ENCODE measurements at places on chromosomes 1 and 21. TPM values are rescaled to one million over a fixed set of nuclear protein-coding genes. Genes with fewer than 3 reads are reported as not detected.
A peak's percentile ranks its signal among the peaks of the same experiment; 100 is the strongest.

MROH7 gene
- not detected for total RNA-seq

- no peak for DNase-seq
These were observed 4.2 kb upstream of the TFF3 start for GRCh38 chr21:42319376-42319775.

DNA sequence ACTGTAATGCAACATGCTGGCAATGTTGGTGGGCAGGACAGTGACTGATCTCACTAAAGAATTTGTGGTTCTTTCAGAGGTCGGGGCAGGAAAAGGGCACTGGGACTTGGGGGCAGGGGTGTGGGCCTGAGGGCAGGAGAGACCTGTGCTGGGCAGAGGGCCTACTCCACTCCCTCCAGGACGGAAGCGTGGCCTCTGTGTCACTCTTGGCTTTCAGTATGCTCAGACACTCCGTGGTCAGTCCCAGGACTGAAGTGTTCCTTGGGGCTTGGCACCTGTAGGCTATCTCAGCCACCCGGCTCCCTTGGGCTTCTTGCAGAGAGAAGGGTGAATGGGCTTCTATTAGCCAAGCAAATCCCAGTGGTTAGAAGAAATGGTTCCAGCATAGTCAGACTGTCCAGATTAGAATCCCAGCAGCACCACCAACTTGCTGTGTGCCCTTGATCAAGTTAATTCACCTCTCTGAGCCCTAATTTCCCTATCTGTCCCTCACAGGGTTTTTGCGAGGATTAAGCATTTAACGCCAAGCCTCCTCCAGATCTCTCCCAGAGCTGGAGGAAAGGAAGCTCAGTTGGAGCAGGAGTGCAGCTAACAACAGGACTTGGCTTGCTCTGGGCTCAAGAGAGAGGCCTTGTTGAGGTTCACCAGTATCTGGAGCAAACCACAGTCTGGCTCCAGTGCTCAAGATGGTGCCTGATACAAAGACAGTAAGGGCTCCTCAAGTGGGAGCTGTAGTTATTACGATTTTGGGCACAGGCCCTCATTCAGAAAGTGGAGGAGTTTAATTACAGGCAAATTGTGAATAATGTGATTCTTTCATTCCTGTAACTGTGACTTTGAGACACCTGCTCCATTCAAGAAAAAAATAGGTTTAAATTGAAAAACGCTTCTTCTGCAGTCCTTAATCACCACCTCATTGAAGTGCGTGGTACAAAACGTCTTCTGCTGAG lies 57.7 kb upstream of the LRP8 start:
- DNase-seq: no peak

AIRE gene
- total RNA-seq: not detected

NR1I3 gene
- not detected for total RNA-seq

C1orf50 gene
- total RNA-seq: 5.4 TPM

ITGB2 gene
- 165 TPM for total RNA-seq

DNA sequence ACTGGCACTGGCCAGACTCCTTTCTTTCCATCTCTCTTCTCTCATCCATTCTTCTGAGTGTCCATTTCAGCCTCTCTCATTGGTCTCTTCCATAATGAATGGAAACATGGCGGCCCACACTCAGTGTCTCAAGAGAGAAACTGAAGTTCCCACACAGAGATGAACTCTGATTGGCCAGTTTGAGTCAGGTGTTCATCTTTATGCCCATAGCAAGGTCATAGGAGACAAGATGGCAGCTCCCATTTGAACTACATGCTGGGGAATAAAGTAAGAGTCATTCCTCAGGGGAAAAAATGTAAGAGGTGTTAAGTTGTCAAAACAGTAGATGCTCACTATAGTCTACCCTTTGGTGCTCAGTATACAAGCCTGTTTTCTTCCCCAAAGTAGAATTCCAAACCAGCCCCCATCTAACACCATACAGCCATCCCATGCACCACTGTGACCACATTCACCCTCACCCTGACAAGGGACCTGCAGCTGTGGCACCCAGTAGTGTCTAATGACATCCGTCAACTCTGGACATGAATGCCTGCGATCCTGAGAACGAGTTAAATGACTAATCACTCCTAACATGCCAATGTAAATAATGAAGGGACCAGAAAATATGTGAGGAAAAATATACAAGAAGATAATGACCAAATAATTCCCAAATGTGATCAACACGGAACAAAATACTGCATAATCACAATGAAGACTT lies 12.4 kb downstream of the CDA start:
- DNase-seq: no peak

- no peak for DNase-seq
These were observed 59.9 kb upstream of the CNTN2 start for GRCh38 chr1:204983136-204983535.

NTMT2 gene
- not detected for total RNA-seq

DNA sequence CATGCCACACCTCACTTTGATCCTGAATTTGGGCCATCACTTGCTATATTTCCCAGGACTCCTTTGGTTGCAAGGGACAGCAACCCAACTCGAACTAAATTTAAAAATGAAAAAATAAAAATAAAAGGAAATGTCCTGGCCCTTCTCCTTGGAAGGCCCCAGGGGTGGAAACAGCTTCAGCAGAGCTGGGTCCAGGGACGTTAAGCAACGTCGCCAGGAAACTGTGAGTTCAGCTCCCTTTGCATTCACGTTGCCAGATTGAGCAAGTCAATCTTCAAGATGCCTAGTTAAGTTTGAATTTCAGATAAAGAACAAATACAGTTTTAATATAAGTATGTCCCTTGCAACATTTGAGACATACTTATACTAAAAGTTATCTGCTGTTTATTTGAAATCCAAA lies 14.6 kb upstream of the SPSB1 start:
- no peak for DNase-seq

GRCh38 chr1:101507547-101507971 lies 270.7 kb downstream of the S1PR1 start:
- DNase-seq: no peak

DNA sequence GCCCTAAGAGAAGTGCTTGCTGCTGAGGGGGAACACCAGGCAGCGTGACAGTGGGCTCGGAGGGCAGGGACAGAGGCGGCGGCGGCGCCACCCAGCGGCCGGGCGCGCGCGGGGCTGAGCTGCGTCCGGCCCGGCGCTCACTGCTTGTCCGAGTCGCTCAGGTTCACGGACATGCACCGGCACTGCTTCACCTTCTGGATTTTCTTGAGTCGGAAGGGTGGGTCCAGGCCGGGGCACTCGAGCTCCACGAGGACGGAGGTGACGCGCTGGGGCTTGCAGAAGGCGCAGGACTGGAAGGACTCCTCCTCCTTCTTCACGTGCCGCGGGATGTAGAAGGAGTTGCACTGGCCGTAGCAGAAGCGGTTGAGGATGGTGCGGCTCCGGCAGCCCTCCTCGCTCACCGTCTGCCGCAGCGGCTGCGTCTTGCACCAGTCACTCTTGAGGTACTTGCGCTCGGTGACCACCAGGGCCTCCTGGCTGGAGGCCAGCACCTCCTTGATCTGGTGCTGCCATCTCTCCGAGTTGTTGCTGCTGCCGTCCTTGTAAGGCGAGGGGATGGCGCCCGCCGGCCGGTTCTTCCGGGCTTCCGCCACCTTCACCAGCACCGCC lies 119.0 kb downstream of the GREM2 start:
- peak; percentile 5 for DNase-seq

LCK gene
- 288 TPM for total RNA-seq

LCE1A gene
- not detected for total RNA-seq

- no peak for DNase-seq
These were observed 513.0 kb downstream of the PTPRC start for GRCh38 chr1:199151634-199152425.

GRCh38 chr1:201739080-201739479 lies 89.9 kb upstream of the IPO9 start:
- DNase-seq: no peak

GRCh38 chr1:203276916-203277545 lies 28.3 kb upstream of the BTG2 start:
- no peak for DNase-seq

TMEM59 gene
- total RNA-seq: 149 TPM

DNA sequence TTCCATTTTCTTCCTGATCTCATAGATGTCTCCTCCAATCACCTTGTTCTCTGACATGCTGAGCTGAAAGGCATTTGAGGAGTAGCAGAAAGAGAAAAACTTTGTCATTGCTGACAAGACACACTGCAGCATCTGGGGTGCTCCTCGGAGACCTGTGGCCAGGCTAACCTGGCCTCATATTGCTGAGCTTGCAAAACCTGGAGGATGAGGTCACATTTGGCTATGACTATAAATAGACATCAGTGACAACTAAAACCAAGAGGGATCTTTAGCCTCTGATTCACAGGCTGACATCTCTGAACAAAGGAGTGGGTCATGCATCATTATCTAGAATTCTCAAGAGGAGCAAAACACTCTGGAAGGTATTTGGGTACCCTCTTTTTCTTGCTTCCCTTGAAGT lies 83.7 kb downstream of the PROX1 start:
- no peak for DNase-seq

- DNase-seq: no peak
These were observed 39.8 kb upstream of the PODN start for GRCh38 chr1:53022179-53022578.

NBPF19 gene
- total RNA-seq: 16.6 TPM

ACOT11 gene
- total RNA-seq: 0.37 TPM

- DNase-seq: no peak
These were observed 47.5 kb downstream of the YARS1 start for GRCh38 chr1:32769524-32770220.

- DNase-seq: no peak
These were observed 243.4 kb downstream of the RHOU start for GRCh38 chr1:228978484-228979324.

SH2D1B gene
- not detected for total RNA-seq

DNA sequence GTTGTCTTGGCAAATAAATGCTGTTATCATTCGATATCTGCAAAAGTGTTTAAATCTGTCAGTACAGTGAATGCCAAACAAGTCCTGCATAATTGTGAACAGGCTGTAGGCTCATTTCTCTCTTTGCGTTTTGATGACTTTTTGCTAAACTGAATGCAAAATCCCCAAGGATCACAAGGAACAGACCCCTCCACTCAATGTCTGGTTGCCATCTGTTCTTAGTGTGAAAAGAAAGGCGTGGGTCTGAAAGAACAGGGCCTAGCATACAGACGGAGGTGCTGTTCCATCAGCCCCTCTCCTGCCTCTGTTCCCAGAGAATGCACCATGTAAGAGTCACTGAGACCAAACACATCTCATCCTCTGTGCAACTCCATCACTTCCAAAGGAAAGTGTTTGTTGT lies 40.4 kb downstream of the EIF2B3 start:
- no peak for DNase-seq

AGT gene
- not detected for total RNA-seq

GRCh38 chr1:181778640-181779260 lies 282.8 kb downstream of the ZNF648 start:
- no peak for DNase-seq

ATP8B2 gene
- 71.7 TPM for total RNA-seq

GRCh38 chr1:200483491-200484143 lies 73.8 kb upstream of the ZNF281 start:
- DNase-seq: no peak

GRCh38 chr1:200530623-200531261 lies 89.8 kb downstream of the KIF14 start:
- DNase-seq: peak; percentile 69

GRCh38 chr1:43566382-43567044 lies 35.8 kb downstream of the PTPRF start:
- DNase-seq: no peak

DNA sequence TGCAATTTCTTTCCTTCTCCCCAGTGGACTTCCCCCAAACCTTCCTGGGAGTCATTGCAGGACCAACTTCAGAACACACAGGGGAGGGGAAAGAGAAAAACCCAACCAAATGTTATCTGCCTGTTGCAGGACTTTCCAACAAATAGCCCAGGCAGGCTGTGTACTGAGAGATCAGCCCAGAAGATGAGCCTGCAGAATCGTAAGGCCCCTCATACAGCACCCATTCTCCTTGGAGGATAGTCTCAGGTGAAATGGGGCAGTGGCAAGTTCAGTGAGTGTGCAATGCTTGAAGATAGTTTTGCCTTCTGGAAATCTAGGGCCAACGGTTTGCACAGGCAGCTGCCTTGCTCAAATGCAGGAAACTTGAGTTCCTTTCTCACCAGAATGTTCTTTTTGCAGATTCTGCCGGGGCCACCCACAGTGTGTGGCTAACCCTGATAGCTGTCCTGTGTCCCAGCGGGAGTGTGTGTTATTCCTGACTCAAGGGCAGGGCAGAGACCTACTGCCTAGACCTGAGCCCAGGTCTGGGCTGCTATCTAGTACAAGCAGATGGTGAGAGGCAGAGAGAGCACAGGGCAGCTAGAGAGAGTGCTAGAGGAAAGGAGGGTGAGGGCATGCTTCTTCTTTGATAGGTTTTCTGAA lies 48.8 kb downstream of the GADD45A start:
- DNase-seq: no peak

- DNase-seq: no peak
These were observed 6.0 kb downstream of the TRIT1 start for GRCh38 chr1:39877231-39877778.

TEDDM1 gene
- not detected for total RNA-seq

CSMD2 gene
- not detected for total RNA-seq

FHAD1 gene
- total RNA-seq: not detected

DNA sequence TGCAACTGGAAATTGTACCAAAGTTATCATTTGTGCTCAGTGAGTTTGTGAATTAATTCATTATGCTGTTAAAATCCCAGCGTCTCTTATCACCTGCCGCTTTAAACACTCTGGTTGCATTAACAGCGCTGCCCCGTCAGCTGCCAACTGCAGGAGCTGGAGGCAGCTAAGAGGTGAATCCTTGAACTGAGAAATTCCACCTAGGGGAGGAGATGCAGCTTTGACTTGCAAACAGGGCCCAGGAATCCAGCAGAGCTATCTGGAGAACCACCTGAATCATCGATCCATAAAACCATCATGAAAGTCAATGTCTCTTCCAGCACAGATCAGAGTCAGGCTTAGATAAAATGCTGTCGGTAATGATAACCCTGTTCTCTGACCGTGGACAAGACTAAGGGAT lies 140.7 kb upstream of the PTBP2 start:
- no peak for DNase-seq

CFHR3 gene
- not detected for total RNA-seq

LEMD1 gene
- not detected for total RNA-seq

DNA sequence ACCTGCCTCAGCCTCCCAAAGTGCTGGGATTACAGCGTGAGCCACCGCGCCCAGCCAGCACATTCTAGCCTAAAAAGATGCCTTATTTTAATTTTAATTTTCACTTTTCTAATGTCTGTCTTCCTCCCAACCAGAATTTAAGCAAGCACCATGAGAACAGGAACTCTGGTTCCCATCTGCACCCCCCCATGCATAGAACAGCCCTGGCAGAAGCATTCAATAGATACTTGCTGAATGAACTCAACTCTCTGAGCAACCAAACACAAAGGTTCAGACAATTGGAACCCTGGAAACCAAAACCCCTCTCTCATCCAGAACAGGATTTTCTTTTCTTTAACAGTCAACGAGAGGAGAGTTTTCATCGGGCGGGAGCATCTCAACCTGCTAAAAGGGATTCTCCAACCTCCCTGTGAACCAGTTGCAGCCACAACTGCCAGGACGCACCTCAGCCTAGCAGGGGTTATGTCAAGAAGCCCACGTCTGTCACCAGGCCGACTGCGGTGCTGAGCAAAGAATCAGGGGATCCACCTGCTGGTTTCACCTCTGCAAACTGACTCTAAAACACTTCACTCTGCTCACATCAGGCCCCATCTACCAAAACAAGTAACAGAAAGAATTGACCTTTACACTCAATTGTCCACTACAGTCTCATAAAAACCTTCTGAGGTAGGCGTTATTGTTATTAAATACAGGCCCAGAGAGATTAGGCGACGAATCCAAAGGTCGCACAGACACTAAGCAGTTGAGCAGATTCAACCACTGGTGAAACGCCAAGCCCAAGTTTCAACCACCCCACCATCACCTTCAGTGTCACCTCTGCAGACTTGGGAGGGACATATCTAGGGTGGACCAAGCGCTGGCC lies 1.7 kb downstream of the KIAA2013 start:
- no peak for DNase-seq

GRCh38 chr1:153646672-153647345 lies 11.7 kb upstream of the SNAPIN start:
- DNase-seq: no peak

All from CD8-positive, alpha-beta memory T cell (primary cell).